ENCODE measurements at places on chromosomes 3 and 15.
A peak's percentile ranks its signal among the peaks of the same experiment; 100 is the strongest.

DNA sequence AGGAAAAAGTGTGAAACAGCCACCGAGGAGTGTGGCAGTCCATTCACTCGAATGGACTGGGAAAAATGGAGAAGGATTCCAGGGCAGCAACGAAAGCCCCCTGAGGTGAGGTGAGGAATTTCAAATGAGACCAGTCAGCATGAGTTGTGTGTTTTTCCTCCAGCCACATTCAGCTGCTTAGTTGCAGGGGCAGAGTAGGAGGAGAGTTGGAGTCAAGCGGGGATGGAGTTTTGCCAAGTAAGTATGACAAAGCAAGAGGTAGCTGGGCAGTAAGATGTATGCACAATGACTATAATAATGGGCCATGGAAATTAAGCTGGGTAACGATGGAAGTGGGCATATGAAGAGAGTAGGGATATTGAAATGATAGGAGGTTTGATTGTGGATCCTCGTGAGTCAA is 64.4 kb downstream of the CCDC54 start:
- no peak for DNase-seq

DNA sequence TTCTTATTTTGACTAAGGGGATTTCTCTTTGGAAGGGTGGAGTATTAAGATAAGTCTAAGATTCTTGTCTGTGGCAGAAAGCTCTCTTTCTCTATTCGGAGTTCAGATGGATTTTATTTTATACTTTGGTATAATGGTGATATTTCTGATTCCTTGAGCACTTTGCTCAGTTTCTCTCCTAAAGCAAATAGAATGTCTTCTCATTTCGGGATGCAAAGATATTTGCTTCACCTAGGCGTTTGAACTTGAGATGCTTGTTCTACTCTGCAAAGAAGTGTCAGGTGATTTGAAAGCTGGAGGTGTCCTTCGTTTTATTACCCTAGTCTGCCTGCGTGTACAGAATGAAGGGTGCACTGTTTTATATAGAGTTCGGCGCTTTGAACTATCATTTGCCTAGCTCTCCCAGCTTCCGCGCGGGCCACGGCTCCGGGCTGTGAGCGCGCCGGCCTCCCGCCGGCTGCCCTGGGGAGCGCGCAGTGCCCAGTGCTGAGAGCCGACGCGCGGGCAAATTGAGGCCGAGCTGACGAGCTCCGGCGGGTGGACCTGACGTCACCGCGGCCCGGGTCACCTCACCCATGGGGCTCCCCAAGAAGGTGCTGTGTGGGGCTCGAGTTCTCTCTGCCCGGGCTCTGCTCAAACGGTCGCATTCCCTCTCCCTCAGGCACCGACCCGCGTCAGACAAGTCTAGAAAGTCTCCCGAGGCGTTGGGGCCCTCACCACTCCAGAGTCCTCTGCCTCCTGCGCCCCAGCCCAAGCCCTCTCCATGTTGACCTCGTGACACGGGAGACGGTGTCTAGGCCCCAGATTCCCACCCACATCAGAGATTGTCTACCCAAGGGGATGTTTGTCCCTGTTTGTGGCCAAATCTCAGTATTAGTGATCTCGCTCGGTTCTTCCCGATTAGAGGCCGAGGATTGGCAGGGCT is 7.5 kb downstream of the SOX2 start:
- DNase-seq = no peak

DNA sequence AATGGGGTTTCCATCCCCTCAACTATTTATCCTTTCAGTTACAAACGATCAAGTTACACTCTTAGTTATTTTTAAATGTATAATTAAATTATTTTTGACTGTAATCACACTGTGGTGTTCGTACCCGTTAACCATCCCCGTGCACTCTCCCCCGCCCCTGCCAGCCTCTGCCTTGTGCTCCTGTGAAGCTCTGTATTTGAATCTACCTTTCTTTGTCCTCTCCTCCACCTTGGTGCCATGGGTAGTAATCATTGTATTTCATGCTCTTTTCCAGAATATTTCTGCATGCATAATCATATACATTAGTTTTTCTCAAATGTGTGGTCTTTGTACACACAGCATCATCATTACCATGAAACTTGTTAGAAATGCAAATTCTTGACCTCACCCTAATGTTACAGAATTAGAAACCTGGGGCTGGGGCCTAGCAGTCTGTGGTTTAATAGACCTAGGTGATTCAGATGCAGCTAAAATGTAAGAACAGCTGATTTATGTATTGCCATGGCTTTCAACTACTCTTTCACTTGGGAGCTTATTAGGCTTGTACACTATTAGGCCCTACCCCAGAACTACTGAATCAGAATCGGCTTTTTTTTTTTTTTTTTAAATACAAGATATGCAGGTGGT is 91.5 kb downstream of the STT3B start:
- no peak for DNase-seq

DNA sequence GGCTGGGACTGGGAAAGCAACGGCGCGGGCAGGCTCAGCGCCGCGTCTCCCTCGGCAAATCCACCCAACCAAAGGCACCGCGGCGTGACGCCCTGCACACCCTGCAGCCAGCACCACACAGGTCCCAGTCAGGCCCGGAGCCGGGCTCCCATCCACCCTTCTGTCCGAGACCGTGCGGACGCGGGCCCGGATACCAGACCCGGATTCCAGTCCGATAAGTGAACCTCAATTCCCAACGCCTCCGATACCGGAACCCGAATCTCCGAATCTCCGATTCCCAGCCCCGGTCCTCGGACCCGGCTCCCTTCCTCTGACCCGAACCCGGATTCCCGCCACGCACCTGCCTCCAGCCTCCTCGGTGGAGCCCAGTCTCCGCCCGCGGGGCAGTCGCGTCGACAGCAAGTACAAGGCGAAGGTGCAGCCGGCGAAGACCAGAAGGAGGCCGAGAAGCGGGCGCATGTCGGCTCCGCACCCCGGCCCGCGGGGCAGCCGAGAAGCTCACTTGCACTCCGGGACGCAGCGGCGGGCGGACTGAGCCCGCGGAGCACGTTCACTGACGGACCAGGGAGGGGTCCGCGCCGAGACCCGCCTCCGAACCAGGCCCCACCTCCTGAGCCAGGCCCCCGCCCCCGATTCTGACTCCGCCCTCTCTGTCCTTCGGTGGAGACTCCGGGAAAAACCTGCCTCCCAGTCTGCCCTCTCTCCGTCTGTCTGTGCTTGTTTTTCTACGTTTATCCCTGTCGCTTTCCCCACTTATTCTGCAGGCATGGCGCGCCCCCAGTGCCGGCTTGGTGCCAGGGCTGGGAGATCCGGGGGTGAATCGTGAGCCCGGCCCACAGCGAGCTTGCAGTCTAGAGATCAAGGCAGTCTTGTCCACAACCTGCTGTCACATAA is at the start of gene TMEM41A:
TSS of gene TMEM41A (minus strand) at position 533 of the 894 bp plus-strand sequence. CDS start at position 459, 74 bp downstream.
- DNase-seq = peak; percentile 79

DNA sequence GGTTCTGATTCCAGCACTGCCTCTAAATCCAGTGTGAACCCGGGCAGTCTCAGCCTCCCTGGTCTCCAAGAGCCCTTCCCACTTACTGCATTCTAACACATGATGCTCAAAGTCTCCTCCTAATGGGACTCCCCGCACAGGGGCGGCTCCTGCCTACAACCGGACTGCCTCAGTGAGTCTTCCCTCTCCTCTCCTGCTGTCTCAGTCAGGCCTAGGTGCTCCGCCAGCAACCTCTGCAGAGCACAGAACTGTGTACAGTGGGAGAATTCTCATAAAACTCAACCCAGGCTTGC is 28.9 kb downstream of the TBC1D2B start:
- no peak for DNase-seq

DNA sequence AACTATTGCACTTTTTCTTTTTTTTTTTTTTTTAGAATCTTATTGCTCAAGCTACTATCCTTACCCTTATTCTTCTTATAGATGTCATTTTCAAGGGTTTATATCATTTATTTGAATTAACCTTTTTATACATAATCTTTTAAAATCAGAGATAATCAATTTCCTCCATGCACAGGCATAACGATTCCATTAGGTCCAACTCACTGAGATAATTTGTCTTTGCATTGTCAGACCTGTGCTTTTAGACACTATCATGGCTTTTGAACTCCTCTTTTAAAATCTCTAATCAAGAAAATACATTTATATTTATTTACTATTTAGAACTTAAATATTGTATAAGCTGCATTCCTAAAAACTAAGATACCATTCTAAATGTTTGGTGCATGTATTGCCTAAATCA is 1454.9 kb downstream of the ZPLD1 start:
- no peak for DNase-seq

DNA sequence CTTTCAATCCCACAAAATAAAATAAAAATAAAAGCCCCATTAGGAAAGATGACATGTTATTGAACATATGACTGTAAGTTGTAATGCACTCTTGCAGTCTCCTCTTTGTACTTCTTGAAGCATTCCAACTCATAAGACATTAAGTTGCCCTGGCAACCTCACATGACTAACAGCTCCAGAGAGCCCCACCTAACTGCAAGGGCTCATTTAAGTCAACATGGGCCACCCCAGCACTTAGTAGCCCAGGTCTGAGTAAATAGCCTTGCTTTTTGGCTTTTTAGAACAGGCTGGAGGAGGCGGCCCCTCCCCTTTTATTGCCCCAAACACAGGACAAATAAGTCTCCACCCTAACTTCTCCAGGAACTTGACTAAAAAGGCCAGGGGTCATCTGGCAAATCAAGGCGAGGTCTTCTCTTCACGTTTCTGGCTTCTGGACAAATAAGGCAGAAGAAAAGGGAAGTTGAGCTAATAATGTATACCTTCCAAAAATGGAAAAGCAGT is 135.1 kb downstream of the TMCO5A start:
- DNase-seq = no peak

DNA sequence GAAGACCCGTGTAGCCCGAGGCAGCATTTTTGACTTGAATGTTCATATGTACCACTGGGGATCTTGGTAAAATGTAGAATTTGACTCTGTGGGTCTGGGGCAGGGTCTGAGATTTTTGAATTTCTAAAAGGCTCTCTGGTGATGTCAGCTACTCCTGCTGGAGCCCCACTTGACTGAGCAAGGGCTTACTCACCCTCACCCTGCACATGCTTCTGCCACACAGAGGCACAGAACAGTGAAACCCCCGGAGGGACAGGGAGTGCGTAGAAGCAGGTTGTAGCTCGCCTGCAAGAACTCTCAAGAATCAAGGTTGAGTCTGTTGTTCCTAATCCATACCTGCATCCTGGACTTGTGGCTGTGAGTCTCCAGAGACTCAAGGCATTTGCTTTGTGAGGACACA is 41.1 kb downstream of the SLCO3A1 start:
- no peak for DNase-seq

DNA sequence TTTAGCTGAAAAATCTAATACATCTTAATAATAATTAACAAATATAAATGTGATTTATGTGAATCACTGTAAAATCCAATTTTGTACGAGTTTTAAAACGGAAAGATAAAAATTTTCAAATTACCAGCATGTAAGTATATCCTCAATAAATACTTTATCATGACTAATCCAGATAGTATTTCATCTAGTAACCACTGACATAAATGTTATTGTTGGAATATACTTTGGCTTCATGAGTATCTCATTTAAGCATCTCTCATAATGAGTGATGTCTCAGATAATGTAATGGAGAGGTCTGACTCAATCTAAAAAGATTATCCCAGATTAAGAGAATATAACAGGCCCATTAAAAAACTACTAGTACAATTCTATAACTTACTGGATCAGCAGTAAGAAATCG is 216.3 kb downstream of the STAG1 start:
- no peak for DNase-seq

- no peak for DNase-seq
Measured at GRCh38 chr3:171875923-171876412, 32.8 kb downstream of the TMEM212 start.

- DNase-seq = no peak
Measured at GRCh38 chr15:42510258-42511006, 15.0 kb downstream of the SNAP23 start.

DNA sequence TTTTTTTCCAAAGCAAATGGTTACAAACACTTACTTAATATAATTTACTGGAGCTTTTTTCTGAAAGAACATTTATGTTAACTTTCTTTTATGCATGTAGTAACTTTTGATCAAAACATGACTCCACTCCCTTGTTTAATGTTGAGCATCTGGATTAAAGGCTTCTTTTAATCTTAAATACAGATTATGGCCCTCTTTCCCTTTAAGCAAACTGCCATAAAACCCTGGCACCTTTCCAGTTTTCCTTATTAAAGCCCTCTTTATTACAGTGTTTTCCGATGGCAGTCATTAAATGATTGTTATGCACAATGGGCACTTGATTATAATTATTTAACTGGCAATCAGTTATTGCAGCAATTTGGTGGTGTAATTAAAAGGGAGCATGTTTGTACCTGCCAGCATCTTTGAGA is 167.0 kb downstream of the VGLL4 start:
- DNase-seq = no peak

- DNase-seq = no peak
Measured at GRCh38 chr3:182567700-182568099, 225.6 kb upstream of the ATP11B start.

DNA sequence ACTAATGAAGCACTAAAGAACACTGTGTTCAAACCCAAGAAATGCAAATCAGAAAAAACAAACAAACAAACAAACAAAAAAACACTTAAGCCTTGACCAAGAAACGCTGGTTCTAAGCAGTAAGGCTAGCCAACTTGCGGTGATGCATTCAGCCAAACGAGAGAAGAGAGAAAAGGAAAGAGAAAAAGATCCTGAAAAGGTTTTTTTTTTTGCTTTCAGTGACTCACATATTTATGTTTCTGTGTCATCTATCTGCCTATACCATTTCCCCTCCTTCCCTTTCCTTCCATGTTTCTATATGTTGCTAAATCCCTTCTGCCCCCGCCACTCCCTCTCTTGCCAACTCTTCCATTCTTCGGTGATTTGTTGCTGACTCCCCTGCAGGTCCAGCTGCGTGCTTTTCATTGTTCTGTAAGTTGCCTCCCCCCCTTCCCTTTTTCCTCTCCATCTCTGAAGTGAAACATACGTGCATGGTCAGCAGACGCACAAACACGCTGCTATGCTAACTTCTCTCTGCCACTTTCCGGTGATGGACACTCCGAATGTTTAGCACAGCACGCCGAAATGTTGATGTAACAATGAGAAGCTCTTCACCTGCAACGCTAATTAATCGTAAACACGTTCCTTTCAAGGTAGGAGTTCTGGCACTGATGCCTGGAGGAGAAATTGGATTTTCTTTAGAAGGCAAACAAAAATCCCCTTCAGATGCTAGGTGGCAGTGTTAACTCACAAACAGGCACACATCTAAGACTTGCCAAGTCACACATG is 154.4 kb downstream of the TUSC7 start:
- no peak for DNase-seq

- DNase-seq = no peak
Measured at GRCh38 chr3:123169492-123169929, 32.2 kb upstream of the SEC22A start.

GRCh38 chr3:133996251-133996661 is 33.5 kb downstream of the SLCO2A1 start:
- no peak for DNase-seq

DNA sequence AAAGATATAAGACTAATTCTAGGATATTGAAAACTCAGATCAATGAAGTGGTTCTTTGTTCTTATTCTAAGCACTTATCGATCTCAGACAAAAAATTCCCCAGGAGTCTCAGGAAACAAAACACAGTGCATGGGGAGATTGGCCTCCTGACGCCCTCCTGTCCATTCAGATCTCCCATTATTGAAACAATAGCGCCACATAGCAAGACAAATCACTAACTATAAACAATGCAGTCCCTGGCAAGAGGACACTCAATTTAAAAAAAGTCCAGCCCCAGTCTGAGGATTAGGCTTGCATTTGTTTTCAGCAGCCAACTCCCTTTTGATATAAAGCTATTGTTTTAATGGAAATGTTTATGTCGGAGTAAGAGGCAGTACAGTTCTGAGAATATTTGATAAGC is 528.2 kb downstream of the GABRG3 start:
- no peak for DNase-seq
